Fibroblast of lung (primary cell): ENCODE measurements at places on chromosomes 1 and 21.

GRCh38 chr1:171984262-171984661 lies 143.0 kb downstream of the DNM3 start:
- DNase-seq: no peak

DNA sequence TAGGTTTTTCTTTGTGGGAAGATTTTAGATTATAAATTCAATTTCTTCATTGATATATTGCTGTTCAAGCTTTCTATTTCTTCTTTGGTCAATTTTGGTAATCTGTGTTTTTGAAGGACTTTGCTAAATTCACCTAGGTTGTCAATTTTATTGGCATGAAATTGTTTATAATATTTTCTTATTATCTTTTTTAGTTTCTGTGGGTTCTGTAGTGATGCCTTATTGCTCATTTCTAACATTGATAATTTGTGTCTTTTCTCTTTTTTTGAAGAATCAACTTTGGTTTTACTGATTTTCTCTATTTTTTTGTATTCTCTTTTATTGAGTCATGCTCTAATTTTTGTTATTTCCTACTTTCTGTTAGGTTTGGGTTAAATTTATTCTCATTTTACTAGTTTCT lies 123.2 kb downstream of the ADSS2 start:
- DNase-seq: peak; percentile 19

- no peak for DNase-seq
These were observed 163.9 kb downstream of the TSEN15 start for GRCh38 chr1:184215274-184215925.

GRCh38 chr1:198125995-198126735 lies 30.6 kb upstream of the NEK7 start:
- peak; percentile 83 for DNase-seq

GRCh38 chr21:43703035-43703880 lies 15.7 kb upstream of the PDXK start:
- DNase-seq: peak; percentile 74
